Esophagus mucosa (tissue), 1 donor: ENCODE measurements at places on chromosomes 5 and 9. TPM values are rescaled to one million over a fixed set of nuclear protein-coding genes. Genes with fewer than 3 reads are reported as not detected.

Gene REXO4
- total RNA-seq = 13.7 TPM

Gene TLX3
- total RNA-seq = not detected

Gene KLF9
- 6.1 TPM for total RNA-seq

Gene ZFP2
- total RNA-seq = 0.08 TPM

Gene CDO1
- total RNA-seq = 0.20 TPM

Gene NOXA1
- total RNA-seq = 5.5 TPM

Gene OR1J2
- total RNA-seq = not detected
